ENCODE measurements at places on chromosomes 1 and 21.

DNA sequence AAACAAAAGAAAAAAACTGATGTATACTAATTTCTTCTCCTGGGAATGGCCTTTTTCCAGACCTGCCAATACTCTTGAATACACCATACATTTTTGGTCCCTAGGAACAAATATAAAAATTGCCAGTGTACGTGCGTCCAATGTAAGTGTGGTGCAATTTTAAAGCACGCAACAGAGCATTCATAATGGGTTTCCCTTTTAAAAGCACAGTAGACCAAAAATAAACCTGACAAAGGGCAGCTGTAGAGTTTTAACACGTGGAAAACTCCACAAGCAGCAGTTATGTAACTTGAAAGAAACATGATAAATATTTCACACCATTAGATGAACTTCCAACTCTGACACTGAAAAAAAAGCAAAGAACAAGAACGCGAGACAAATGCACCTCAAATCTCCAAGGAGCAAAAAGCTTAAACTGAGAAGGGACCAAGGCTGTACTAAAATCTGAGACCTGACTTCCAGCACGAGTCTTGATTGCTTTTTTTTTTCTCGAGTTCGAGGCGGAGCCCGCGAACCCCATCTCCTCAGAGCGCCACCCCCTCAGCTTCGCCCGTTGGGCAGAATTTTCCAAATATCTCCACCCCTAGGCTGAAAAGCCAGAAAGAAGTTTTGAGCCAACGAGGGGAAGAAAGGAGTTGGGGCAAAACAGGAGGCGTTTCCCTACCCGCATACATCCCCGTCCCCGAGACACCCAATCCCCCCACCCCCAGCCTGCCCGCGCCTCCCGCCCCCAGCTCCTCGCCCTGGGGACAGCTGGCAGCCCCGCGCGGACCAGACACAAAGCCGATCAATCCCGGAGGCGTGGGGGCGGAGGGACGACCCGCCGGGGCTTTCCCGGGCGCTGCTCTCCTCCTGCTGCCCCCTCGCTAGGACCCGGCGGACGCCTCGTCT lies at the start of gene JAM2:
Gene JAM2, plus strand, starts transcription at position 599 of the 891 bp plus-strand sequence. CDS start 564 bp downstream, outside the sequence.
- DNase-seq: no peak

GRCh38 chr1:12150456-12151200 lies 16.2 kb upstream of the TNFRSF1B start:
- DNase-seq: no peak

DNA sequence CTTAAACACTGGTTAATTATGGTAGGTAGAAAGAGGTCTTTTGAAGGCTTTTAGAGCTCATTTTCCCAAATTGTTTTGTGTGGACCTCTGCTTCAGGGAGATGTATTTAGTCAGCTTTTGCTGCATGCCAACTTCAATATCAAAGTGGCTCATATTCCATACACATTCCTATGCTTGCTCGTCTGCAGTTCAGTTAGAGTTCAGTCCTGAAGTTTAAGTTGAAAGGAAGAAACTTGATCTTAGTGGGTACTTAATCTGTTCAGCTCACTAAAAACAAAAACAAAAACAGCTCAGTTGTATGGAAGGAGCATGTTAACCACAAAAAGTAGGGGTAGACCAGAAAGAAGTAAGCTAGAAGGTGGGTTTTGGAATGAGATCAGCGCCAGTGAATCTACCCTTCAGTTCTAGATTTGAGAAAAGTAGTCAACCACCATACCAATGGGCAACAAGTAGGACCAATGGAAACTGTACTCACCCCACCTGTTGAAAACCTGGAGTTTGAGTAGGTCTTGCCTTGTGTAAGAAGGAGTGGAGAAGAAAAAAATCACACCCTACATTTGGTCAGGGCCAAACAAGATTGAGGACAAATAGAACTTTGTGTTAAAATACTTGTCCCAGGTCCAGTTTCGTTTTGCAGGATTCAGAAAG lies 58.0 kb downstream of the LEPR start:
- DNase-seq: no peak

- no peak for DNase-seq
Observed at GRCh38 chr1:11061652-11062365, 2.0 kb upstream of the SRM start.

GRCh38 chr1:224789311-224789710 lies 140.2 kb upstream of the DNAH14 start:
- DNase-seq: no peak

GRCh38 chr1:29240986-29241385 lies 4.7 kb downstream of the PTPRU start:
- DNase-seq: peak; percentile 57

DNA sequence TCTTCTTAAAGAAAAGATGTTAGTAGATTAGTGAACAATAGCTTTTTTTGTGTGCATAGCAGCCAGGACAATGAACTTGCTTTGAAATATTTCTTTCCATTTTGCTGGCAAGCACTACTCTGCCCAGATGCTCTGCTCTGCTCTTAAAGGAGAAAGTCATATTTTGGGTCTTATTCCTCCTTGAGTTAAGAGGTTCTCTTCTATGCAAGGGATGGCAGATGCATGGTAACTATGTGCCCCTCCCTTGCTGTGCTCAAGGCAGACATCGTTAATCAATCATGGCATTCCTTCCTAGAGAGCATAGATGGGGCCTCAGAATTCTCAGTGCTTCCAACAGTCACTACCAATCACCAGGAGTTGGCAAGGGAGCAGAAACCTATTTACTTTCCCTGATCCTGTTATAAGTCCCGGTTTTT lies 27.6 kb downstream of the NIPAL3 start:
- DNase-seq: no peak

DNA sequence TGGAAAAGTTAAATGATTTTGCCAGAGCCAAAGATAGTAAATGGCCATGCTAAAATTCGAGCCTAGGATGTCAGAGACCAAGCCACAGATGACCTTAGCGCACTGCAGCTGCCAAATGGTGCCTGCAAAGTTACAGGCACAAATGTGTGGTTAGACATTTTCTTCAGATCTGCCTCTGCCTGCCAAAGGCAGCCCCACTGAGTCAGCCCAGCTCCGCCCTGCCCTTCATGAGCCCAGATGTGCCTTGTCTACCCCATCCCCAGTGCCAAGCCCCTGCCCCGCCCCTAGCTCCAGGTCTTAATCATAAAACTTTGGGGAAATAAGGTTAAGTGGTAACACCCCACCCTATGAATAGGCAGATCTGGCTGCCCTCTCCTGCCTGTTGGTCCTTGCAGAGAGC lies 105.9 kb downstream of the DTL start:
- DNase-seq: no peak

DNA sequence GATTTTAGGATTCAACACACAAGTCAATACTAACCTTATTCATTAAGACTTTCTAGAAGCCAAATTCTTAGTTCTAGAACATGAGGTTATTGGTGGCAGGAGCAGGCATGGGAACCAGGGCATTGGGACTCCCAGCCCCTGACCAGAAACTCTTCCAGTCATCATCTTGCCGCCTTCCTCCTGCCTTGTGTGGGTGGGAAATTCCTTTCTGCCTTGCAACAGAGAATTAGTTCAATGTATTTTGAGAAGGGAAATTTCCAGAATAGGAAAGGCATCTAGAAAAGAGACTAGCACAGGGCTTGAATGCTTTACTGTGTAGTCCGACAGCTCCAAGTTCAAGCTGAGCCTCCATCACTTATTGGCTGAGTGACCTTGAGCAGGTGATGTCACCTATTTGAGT lies 8.7 kb downstream of the GRHL3 start:
- no peak for DNase-seq

- no peak for DNase-seq
Observed at GRCh38 chr1:160192234-160192633, 1.9 kb downstream of the CASQ1 start.

- DNase-seq: no peak
Observed at GRCh38 chr1:240999826-241000225, 357.2 kb downstream of the RGS7 start.

DNA sequence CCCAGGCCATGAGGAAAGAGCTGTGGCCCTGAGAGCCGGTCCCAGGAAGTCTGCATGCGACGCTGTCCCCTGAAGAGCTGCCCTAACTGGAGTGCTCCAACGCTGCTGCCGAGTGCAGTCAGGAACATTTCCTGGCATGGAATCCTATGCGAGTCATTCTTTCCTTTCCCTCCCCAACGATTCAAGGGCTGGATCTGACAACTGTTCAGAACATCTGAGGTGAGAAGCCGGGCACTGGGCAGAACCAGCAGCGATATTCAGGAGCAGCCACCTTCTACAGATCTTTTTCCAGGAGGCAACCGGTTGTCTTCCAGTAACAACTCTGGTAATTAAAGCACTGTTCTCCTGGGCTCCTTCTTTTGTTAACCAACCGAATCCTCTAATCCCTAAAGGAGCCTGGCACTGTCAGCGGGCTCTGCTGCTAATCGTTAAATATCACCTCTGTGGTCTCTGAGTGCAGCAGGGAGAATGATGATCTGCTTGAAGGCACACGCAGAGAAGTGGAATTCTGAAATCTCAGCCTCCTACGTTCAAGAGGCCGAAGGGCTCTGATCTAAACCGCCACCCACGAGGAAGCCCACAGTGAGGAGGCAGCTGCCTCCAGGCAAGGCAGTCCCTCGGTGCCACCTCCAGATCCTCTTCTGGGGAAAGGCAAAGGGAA lies 55.8 kb downstream of the SLC45A1 start:
- peak; percentile 81 for DNase-seq

GRCh38 chr1:235639226-235640205 lies 10.1 kb downstream of the GNG4 start:
- DNase-seq: no peak

- no peak for DNase-seq
Observed at GRCh38 chr1:201753492-201753891, 75.5 kb upstream of the IPO9 start.

GRCh38 chr1:100396651-100397050 lies 44.3 kb downstream of the CDC14A start:
- no peak for DNase-seq

- no peak for DNase-seq
Observed at GRCh38 chr1:166960858-166961474, 14.4 kb downstream of the ILDR2 start.

DNA sequence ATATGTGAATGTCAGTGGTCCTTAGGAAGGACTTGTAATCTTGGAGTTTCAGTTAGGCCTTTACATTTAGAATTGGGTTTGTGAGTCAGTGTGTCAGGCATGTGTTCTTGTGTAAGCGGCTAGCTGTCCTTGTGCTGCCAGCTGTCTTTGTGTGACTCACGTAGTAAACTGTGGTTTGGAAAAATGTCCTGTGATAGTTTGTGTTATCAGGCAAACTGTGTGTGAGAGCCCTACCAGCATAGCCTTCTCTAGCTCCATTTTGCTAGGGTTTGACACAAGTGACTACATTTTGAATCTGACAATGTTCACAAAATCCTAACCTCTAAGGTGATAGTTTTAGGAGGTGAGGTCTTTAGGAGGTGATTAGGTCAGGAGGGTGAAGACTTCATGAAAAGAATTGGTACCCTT lies 6.9 kb upstream of the SLC35D1 start:
- DNase-seq: peak; percentile 90

GRCh38 chr1:214120951-214121350 lies 133.2 kb downstream of the PROX1 start:
- DNase-seq: no peak

DNA sequence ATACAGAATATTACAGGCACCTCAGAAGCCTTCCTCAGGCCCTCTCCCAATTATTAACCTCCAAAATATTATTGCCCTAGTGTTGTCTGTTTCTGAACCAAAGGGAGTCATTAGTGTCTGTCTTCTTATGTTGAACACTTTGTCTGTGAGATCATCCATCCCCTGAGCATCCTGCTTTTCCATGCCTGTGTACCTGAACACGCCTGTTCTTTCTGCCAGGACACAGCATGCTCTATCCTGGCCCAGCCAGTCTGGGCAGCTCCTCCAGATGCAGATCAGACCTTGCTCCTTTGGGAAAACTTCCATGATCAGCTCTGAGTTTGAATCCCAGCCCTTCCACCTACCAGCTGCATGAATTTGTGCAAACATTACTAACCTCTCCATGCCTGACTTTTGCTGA lies 11.0 kb upstream of the CDC42 start:
- DNase-seq: no peak

DNA sequence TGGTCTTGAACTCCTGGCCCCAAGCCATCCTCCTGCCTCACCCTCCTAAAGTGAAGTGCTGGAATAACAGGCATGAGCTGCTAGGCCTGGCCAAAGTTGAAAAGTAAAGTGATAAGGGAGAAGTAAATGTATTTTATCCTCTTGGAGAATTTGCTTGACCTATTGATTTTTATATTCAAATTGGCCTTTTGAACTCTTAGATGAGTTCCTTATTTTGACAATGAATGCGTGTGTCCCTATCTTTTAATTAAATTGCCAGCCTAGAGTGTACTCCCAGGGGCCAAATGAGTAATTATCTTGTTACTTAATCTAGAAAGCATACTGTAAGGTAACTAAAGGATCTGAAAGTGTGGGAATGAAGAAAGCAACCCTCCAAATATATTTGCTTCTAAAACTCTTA lies 11.4 kb downstream of the RNF11 start:
- DNase-seq: no peak

DNA sequence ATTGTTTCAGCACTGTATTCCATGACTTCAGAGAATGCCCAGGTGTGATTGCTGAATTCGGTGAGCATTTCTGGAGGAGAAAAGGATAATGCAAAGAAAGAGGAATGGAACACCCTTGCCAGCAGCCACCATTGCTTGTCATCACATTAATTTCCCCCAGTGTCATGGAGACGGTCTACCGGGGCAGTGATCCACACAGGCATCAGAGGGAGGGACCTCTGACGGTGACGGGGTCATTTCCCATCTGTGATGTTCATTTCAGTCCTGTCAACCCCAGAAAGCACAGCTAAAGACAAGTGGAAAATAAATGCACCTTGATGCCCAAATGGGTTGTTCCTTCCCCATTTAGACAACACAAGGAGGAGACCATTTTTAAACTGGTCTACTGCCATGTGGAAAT lies 376.4 kb downstream of the PCP4 start:
- no peak for DNase-seq

GRCh38 chr1:239418681-239419080 lies 32.3 kb downstream of the CHRM3 start:
- DNase-seq: no peak

- no peak for DNase-seq
Observed at GRCh38 chr1:27342391-27342777, 562 bp downstream of the SYTL1 start.

GRCh38 chr1:111851552-111851951 lies 95.9 kb downstream of the DDX20 start:
- DNase-seq: no peak

- DNase-seq: no peak
Observed at GRCh38 chr21:15408089-15408488, 321.7 kb upstream of the USP25 start.

GRCh38 chr1:3610527-3611169 lies 660 bp downstream of the MEGF6 start:
- no peak for DNase-seq

DNA sequence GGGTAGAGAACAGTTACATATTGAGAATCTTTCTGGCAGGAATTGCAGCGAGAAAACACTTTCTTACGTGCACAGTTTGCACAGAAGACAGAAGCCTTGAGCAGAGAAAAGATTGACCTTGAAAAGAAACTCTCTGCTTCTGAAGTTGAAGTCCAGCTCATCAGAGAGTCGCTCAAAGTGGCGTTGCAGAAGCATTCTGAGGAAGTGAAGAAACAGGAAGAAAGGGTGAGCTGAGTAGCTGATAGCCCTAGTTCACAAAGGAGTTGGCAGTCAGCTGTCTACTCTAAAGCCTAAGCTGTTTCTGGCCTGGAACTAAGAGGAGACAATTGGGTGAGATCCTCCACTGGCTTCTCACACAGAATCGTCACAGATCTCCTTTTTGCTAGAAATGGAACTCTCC lies 20.3 kb upstream of the SH3BGRL3 start:
- DNase-seq: no peak

Data from NCI-H226 (cell line).